Keratinocyte (primary cell): ENCODE measurements at places on chromosomes 12 and 14.

DNA sequence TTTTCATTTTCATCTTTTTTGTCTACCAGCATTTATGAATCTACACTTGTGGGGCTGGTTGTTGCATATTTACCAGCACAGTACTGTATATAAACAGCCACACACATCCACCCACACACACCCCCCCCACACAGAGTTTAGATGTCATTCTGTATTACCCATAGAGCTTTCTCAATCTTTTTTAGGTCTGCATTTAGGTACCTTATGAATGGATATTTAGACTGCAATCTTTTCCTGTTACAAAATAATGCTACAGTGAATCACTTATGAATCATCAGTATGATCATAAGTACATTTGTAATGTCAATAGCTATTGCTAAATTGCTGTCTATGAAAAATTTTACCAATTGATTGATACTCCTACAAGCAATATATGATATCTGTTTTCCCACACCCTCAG lies 67.3 kb upstream of the STK38L start:
- peak; percentile 15 for DNase-seq

DNA sequence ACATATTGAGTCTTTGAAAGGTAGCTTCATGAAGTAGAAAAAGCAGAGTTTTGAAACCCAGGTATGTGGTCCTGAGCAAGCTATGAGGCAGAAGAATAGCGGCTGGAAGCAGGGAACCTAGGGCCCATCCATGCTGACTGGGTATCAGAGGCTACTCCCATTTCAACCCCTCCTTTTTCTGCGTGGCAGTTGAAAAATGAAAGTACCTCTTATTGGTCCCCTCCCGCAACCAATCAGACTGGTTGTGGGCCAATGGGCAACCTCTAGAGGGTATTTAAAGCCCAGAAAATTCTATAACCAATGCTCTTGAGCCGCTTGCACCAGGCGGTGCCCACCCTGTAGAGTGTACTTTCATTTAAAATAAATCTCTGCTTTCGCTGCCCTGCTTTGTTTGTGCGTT lies 1.6 kb upstream of the SNRPF start:
- DNase-seq, result no peak

DNA sequence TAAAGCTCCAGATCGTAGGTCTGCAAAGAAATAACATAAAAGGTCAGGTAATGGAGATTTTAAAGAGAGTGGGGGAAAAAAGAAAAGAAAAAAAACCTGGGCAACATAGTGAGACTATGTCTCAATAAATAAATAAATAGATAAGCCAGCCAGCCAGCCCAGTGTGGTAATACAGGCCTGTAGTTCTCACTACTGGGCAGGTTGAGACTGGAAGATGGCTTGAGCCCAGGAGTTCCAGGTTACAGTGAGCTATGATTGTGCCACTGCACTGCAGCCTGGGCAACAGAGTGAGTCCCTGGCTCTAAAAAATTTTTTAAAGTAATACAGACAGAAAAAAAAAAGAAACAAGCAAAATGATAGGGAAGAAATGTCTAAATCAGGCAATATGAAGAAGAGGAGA lies 43.2 kb upstream of the BBS10 start:
- DNase-seq, result no peak

DNA sequence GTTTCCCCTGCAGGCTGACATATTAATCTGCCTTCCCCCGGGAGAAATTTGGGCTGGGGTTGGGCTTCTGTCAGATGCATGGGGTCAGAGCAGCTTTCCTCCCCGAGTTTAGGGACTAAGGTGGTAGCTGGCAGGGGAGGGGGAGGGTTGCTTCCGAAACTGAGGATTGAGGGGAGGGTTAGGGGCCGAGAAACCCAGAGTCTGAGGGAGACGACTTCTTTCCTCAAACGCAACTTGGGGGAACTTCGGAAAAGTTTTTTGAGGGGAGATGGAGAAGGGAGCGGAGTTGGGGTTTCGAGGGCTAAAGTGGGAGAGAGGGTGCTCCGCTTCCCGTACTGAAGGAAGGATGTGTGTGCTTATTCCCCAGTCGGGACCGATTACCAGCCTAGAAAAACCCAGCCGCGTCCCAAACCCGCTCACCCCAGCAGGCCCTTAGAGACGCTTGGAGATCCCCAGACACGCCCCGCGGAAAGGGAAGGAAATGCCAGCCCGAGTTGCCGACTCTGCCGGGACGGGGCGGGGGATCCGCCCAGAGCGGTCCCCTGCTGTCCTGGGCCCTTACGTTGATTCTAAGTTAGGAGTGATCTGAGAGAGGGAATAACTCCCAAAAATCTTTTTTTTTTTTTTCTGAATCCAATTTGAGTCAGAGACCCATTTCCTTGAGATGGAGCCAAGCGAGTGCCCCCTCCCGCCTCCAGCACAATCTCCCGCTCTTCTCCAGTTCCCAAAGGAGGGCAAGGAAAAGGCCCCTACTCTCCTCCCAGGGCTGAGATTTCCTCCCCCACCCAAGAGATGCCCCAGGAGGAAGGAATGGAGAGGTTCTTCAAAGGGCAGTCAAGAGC lies 61.9 kb downstream of the SMUG1 start:
- DNase-seq, result no peak
